ENCODE measurements at places on chromosomes 2 and 18.

GRCh38 chr2:223697892-223698645 is 95.9 kb upstream of the SCG2 start:
- no peak for DNase-seq

- DNase-seq = no peak
Measured at GRCh38 chr18:75783566-75784281, 356.2 kb upstream of the SMIM21 start.

DNA sequence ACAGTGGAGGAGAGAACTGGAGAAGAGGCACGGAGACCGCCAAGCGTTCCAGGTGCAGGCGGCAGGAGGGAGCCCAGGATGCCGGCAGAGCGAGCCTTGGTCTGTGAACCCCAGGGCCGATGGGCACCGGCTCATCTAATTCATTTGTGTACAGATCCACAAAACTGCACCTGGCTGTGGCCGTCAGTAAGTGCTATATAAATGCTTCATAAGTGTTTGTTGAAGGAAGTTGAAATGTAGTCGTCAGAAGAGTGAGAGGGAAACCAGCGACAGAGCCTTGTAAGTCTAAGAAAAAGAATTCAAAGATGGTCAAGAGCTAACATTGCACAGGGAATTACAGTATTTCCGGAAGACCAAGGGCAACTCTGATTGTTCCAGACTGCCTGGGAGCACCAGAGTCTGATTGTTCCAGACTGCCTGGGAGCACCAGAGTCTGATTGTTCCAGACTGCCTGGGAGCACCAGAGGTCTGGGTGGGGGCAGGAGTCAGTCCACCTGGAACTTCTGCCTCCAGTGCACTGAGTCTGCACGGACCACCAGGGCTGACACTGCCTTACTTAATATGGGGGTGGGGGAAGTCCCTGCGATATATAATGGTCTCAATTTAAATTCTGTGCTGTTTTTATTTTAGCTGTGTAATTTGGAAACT is 112.3 kb downstream of the BCL2 start:
- DNase-seq = no peak

DNA sequence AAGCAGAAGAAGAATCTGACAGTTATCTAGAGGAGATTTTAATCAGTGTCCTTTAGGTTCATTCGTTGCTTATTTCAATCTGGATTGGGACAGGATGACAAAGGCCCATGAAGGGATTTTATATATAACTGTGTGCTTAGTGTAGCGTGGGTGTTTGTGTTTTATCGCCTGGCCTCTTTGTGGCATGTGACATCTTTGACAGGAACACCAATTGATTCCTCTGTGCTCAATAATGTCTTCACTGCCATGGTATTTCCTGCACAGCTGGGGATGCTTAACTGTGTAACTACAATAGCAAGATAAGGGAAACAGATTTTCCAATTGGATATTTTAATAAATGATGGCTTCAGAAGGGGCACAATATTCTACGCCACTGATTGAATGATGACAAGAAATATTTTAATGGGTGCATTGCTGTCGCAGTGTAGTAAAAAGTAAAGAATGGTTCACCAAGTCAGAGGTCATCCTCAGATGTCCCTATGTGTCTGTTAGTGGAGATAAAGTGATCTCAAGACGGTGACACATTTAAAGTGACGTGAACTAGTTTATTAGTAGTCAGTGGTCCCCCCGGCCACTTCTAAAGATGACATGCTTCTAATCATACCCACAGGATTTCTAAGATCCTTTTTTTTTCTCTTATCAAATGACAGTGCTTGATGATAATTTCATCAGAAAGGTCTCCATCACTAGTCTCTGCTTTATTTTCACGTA is 160.4 kb downstream of the AGAP1 start:
- DNase-seq = no peak

- no peak for DNase-seq
Measured at GRCh38 chr2:165857876-165858275, 63.8 kb upstream of the GALNT3 start.

DNA sequence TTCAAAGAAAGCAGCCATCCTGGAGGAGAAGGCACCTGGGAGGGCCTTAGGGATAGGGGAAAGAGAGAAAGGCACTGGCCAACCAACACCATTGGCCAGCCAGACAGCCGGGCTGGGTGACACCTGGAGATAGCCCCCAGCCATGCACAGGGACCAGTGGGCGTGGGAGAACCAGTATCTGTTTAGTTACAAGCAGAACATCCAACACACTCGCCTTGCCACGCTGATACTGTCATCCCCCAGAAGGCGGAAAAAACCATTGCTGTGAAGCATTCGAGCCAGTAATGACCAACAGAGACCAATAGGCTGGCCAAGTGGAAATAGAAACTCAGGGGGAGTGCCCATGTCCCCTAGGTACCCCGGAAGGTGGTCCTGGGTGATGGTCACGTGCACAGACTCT is 15.5 kb downstream of the ASPRV1 start:
- DNase-seq = no peak

DNA sequence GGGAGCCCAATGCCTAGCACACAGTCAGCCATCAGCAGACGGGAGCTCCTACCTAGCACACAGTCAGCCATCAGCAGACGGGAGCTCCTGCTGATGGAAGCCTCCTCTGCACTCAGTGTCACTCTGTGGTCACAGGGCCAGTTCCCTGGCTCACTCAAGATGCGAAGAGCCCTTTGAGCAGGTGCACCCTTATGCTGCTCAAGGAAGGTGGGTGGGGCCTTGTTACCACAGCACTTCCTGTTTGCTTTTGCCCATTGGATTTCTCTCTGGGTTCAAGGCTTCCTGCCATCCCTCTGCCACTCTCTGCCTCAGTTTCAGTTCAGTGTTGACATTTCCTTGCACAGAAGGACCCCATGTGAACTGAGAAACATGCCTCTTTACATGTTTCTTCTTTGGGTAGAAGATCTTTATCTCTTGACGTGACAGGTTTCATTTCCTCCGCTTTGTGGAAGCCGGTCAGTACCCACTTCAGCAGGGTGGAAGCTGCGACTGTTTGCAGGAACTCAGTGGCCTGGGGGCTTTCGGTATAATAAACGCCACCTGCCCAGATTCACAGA is 11.6 kb downstream of the TRIB2 start:
- DNase-seq = peak; percentile 25

GRCh38 chr2:220296174-220296573 is 668.7 kb downstream of the SLC4A3 start:
- DNase-seq = no peak

DNA sequence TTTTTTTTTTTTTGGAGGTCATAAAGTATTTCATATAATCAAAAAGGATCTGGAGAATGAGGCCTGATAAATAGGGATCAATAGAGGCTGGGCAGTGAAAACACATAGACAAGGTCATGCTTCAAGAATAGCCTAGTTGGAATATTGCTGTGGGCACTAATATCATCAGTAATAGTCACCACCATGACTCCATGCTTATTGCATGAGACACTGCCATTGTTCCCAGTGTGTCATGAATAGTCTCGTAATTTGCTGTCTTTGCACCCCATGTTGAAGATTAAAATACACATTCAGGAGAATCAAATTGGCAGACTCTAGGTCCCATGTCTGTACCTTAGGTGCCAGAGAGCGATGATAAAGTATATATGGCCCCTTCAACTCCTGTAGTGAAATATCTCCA is 10.3 kb downstream of the ASXL3 start:
- DNase-seq = no peak

DNA sequence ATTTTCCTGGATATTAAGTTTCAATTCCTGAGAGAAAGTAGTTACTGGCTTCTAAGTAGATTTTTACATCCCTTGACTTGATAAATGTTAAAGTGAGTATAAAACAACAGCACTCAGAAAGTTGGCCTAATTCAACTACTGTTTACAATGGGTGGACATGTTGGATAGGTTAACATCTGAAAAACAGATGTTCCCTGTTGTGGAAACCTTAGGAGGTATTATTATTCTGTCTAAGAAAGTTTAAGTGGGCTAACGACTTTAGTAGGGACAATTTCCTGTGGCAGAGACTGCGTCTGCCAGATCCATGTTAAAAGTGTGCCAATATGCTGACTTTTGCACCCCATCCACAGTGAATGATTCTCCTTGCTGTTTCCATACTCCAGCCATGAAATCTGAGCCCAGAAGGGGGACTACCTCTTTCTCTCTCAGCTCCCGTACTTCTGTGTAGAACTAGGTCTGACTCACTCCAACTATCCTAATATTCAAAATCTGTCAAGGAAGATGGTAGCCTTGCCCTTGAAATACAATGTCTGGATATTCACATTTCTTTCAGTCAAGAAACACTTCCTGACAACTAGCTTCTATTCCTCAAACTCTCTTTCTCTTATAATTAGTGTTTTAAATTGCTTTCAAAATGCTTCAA is 327.5 kb upstream of the HNRNPA3 start:
- no peak for DNase-seq

DNA sequence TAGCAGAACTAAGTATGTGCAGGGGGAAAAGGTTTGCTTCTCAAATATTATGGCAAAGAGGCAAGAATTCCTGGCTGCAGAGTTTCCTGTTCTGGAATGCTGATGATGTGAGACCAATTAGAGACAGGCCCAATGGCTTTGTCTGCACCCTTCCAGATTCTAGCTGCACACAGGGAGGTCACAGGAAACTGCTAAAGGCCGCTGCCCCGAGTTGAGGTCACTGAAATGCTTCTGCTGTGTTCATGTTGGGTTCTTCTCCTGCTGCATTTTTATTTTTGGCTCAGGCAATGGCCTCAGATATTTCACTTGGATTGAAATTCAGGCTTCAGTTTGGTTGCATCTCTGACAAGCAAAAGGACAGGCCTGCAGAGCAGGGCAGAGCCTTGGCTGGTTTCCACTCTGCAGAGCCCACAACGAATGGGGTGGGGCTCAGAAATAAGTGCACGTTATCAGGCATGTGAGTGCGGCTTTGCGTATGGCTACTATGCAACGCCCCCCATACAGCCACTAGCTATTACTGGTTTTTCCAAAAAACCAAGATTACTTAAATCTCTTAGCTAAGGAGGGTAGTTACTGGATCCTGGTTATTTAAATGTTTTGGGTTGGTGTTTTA is 66.9 kb upstream of the FZD5 start:
- no peak for DNase-seq

- no peak for DNase-seq
Measured at GRCh38 chr18:12011199-12011956, 30.1 kb downstream of the IMPA2 start.

DNA sequence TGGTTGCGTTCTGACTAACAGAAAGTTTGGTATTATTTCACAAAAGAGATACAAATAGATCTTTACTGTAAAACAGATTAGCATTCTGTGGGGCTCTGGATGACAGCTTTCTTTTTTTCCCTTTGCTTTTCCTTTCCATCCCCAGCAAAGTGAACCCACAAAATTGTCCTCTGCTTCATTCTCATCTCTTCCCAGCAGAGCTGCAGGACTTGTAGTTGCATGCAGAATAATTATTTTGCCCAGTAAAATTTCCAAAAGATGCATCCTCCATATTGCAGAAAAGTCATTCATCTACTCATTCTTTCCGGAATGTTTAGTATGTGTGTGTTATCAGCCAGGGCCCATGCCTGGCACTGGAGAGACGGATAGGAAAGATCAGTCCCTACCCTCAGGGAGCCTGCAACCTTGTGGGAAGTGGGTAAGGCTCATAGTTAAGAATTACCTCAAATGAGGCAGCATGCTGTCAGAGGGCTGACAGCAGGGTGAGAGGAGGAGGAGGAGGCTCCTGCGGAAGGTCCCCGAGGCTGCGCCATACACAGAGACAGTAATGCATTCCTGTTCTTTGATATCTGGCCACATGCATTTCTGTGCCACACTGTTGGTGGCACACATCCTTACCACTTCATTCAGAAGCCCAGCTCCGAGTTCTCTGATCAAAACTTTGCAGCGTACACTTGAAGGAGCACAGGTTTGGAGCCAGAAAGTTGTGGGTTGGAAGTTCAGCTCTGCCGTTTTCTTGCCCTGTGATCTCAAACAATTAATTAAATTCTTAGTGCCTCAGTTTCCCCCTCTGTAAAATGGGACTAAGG is 225.4 kb downstream of the MYCN start:
- DNase-seq = no peak

DNA sequence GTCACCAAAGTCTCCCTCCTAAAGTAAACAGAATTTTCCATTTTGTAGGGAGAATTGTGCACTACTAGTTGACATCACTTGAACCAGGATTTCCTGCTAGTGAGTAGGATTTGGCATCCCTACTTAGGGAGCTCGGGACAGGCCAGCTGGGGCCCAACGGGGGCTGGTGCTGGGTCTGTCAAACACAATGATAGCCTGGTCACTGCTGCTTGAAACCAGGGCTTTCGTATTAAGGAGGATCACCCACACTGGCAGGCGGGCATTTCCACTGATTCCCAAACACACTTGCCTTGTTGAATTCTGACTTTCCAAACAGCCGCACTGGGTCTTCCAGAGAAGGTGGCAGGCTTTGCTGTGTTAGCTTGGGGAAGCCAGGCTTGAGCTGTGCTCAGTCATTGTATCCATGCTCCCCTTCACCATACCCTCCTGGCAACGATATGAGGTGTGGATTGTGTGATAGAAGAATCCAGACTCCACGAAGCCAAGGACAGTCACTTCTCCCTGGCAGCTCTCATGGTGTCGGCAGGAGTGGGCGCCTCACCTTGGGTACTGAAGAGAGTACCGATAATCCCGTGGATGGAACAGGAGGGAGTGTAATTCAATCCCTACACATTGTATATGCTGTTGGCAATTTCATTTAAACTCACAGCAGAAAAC is 7.5 kb downstream of the GDF7 start:
- no peak for DNase-seq

DNA sequence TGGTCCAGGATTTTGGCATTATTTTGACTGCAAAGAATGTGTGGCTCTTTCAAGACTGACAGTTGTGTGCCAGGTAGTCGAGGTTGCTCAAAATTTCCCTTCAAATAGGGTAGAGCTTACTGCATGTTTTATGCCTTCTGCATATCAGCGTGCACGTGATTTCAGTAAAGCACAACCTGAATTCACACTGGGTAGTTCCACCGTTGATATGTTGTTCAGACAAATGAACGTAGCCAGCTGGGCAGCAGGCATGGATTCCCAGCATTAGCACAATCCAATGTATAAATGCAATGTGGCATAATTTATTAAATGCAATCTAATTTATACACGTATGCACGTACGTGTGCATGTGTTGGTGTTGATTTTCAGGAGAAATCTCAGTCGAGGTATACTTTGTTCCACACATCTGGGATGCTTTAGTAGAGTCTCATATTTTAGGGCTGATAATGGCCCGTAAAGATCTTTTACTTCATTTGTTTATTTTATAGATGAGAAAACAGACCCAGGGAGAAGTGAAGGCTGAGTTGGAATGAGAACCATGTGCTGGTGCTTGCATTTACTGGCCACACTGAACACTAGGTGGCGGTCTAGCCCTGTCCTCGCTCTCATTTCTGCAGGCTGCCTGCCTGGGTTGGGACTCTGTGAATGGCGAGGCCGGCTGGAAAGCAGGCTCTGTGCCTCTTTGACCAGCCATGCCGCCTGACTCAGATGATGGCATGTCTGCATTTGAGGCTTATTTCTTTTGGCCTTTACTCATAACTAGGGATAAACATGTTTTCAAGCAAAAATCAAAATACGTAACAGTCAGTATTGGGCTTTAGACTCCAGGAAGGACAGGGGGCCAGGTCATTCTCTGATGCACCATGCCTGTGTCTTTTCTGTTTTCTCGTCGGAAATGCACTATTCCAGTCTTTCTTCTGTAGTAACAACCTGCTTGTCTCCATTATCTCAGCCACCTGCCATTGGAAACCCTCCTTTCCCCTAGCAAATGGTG is 120.4 kb downstream of the RNF144A start:
- peak; percentile 22 for DNase-seq

GRCh38 chr2:200382874-200383273 is 76.4 kb downstream of the SPATS2L start:
- no peak for DNase-seq

- no peak for DNase-seq
Measured at GRCh38 chr2:239053801-239054503, 206.1 kb downstream of the TWIST2 start.

Data from NK-92 treated with Interleukin-12 subunit alpha and Interleukin-12 subunit beta, amount 100 ng/mL, for 24 hours (cell line).